ENCODE measurements at places on chromosomes 13 and 19.

DNA sequence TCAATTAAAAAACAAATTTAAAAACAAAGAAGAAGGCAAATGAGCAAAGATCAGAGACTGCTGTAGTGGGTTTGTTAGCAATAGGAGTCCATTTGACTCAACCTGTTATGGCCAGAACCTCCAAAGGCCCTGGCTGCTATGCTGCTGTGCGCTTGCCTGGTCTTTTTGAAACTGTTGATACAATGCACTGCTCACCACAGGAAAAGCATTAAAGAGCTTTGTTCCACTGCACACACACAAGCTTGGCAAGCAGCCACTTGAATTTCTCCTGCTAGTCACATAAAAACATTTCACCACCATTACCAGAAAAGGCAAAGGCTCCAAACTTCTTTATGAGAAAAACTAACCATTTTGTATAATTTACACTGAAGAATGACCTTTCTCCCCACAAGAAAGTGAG lies 132.2 kb downstream of the FREM2 start:
- no peak for DNase-seq

GRCh38 chr19:30376272-30376671 lies 4.1 kb downstream of the ZNF536 start:
- no peak for DNase-seq

DNA sequence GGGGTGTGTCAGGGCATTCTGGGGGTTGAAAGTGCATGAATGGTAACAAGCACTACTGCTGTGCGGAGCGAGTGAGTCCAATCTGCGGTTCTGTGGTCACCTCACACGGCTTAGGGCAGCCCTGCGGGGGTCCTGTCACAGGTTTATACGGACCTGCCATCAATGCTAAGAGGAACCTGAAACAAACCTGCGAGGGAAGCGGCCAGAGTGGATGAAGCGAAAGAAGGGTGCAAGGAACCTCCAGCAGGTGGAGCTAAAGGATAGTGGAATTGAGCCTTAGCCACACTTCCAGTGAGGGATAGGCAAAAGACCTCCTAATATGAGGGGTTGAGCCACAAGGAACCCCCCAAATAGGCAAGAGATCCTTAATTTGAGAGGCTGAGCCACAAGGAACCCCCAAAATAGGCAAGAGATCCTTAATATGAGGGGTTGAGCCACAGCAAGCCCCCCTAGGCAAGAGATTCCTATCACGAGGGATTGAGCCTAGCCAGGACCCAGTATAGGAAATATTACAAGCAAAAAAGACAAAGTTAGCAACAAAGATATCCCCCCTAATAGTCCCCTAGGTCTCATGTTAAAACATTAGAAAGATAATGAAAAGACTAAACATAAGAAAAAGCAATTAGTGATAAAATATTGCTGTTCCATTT lies 6.3 kb upstream of the ZNF69 start:
- DNase-seq: peak; percentile 33

GRCh38 chr13:38365661-38366060 lies 16.0 kb downstream of the UFM1 start:
- no peak for DNase-seq

DNA sequence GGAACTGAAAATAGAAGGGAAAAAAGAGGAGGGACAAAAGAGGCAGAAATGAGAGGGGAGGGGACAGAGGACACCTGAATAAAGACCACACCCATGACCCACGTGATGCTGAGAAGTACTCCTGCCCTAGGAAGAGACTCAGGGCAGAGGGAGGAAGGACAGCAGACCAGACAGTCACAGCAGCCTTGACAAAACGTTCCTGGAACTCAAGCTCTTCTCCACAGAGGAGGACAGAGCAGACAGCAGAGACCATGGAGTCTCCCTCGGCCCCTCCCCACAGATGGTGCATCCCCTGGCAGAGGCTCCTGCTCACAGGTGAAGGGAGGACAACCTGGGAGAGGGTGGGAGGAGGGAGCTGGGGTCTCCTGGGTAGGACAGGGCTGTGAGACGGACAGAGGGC lies at the start of gene CEACAM5:
Gene CEACAM5, plus strand, starts transcription at position 146 of the 400 bp plus-strand sequence. Its CDS starts 106 bp downstream, at position 252.
- no peak for DNase-seq

GRCh38 chr13:64029343-64030093 lies 2613.9 kb upstream of the PCDH20 start:
- no peak for DNase-seq

GRCh38 chr13:66180836-66181235 lies 1049.3 kb downstream of the PCDH9 start:
- DNase-seq: no peak

- DNase-seq: no peak
Measured at GRCh38 chr19:43563816-43564457, 11.4 kb downstream of the XRCC1 start.

DNA sequence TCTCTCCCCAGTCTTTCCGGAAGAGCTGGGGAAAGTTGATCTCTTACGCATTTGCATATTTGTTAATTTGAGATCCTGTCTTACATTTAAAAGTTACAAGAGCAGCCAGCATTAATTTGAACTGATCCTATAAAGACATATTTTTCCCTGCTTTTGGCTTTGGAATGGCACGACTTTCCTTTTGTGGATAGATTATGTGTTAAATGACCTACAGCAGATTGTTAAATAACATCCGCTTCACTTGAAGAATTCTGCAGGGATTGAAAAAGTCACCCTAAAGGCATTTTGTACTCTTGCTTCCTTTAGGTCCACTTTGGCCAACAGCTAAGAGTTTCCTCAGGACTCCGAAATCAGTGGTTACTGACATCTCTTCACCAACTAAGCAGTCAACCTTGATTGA lies 334.0 kb downstream of the TBC1D4 start:
- DNase-seq: no peak

DNA sequence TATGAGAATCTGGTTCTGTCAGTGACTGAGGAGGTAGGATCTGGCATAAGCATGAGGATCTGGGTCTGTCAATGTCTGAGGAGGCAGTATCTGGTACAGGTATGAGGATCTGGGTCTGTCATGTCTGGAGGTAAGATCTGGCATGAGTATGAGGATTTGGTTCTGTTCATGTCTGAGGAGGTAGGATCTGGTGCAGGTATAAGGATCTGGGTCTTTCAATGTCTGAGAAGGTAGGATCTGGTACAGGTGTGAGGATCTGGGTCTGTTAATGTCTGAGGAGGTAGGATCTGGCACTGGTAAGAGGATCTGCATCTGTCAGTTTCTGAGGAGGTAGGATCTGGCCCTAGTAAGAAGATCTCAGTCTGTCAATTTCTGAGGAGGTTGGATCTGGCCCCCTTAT lies 12.4 kb upstream of the PDCD2L start:
- no peak for DNase-seq

DNA sequence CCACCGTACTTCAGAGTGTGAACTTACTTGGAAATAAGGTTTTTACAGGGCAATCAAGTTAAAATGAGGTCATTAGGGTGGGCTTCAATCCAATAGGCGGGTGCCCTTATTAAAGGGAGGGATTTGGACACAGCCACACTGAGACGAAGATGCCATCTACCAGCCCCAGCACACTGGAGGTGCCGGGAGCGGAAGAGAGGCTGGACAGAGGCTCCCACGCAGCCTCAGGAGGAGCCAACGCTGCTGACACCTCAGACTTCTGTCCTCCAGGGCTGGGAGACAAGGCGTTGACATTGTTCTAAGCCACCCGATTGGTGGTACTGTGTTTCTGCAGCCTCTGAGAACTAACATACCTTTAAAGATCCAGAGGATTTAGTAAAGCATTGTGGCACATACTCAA lies 12.6 kb upstream of the RAB20 start:
- no peak for DNase-seq

GRCh38 chr13:104996022-104996421 lies 1539.4 kb downstream of the EFNB2 start:
- no peak for DNase-seq

DNA sequence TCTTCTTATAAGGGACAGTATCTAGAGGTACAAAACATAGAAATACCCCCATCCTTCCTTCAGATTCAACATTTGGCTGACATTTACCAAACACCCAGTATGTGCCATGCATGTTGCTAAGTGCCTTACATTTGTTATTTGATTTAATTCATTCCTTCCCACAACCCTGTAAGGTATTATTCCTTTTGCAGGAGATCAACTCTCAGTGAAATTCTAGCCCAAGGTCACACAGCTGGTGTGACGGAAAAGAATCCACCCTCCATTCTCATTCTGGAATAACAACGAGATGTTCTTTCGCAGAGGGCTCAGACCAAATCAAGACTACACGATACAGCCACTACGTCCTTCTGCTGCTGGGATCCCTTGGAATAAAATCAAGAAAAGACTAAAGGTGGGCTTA lies 67.8 kb downstream of the C13orf42 start:
- no peak for DNase-seq

DNA sequence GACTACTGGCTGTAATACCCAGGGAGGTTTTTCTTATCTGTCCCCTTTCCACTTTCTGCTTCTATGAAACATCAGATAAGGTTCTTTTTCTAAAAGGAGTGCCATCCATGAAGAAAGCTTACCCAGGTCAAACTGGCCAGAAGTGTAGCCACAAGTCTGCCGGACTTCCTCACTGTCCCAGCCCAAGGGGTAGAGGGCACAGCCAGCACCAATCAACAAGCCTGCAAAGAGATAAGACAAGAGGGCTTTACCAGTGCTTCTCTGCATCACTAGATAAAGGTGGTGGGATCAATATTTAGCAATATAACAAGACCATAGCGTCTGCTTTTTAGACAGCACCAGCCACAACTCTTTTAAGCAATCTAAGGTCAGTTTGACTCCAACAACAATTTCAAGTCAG lies 224.7 kb downstream of the LHFPL6 start:
- no peak for DNase-seq

GRCh38 chr19:55147545-55148251 lies 1.3 kb downstream of the TNNT1 start:
- no peak for DNase-seq

DNA sequence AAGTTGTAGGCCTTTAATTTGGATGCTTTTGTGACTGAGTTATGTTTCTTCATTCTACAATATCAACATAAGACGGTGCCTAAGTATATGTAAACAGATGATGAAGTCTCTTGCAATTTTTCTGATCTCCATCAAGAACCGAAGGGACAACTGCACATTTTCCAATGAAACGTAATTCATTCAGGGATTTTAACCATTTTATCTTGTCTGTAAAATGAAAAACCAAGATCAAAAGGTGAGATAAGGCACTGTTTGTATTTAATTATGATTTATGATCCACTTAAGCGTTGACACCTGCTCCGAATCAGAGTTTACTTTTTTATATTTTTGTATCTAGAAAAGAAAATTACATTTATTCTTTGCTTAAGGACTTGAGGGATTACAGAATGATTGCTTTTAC lies 556.8 kb upstream of the ARGLU1 start:
- DNase-seq: no peak

DNA sequence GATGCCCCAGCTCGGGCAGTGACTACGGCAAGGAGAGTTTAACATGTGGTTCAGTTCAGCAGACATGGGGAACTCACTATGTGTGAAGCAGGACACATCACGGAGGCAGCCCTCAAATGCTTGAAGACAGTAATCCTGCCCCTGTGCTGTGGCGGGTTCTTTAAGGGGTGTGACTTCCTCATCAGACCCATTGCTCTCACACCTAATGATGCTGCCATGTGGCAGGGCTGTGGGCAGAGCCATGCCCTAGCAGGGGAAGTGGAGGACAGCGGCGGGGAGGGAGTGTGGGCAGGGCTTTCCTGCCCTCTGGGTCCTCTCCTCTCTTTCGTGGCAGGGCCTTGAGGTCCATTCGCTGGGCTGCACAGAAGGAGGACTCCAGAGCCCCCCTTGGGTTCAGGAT lies 131.1 kb upstream of the GJB6 start:
- no peak for DNase-seq

DNA sequence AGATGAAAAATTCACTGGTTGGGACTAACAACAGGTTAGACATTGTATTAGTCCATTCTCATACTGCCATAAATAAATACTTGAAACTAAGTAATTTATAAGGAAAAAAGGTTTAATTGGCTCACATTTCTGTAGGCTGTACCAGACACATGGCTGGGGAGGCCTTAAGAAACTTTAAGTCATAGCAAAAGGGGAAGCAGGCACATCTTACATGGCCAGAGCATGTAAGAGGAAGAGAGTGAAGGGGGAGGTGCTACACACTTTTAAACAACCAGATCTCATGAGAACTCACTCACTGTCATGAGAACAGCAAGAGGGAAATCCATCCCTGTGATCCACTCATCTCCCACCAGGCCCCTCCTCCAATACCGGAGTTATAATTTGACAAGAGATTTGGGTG lies 125.9 kb downstream of the SUCLA2 start:
- DNase-seq: no peak

DNA sequence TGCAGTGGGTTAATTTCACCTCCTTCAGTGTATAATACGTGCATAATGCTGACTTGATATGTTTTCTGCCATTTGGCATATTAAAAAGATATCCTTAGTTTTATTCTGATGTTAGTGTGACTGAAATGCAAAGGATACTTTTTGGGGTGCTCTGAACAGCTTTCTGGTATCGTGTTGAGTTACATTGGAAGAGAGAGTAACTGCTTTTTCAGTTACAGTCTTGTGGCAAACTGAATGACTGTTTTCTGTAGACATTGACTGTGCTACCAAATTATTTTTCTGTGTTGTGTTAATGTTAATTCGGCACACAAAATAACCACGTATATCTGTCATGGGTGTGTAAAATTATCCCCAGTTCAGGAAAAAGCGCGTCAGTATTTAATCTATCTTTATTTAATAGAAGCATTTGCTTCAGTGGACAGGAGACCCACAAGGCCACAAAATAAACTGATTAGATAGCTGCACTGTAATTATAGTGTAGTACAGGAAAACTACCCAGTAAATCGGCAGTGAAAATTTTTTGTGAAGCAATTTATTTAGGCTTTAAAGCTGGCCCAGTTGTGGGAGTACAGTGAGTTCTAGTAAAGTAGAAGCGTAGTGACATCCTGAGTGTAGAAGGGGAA lies 2.5 kb downstream of the URI1 start:
- DNase-seq: no peak

DNA sequence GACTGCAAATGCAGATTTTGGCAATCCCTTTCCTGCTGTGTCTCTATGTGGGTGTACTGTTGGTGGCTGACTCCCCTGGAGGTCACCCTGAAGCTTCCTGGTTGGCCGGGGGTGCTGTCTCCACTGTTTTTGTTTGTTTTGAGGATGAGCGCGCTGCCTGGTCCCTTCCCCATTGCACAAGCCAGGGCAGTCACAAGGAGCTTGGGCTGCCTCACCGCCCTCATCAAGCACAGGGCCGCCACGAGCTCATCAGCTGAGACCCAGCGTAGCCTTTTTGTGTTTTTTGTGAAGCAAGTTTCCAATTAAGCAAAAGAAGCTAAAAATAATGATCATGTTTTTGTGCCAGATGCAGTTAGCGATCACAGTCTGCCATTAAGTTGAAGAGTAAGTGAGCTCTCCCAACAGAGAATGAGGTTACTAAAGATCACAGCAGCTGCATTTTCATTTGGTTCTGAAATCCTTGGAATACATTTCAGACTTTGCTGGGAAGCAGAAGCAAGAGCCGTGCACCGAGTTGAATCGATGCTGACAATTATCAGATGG lies 57.8 kb downstream of the GGACT start:
- no peak for DNase-seq
